ENCODE measurements at places on chromosomes 12 and 14.

DNA sequence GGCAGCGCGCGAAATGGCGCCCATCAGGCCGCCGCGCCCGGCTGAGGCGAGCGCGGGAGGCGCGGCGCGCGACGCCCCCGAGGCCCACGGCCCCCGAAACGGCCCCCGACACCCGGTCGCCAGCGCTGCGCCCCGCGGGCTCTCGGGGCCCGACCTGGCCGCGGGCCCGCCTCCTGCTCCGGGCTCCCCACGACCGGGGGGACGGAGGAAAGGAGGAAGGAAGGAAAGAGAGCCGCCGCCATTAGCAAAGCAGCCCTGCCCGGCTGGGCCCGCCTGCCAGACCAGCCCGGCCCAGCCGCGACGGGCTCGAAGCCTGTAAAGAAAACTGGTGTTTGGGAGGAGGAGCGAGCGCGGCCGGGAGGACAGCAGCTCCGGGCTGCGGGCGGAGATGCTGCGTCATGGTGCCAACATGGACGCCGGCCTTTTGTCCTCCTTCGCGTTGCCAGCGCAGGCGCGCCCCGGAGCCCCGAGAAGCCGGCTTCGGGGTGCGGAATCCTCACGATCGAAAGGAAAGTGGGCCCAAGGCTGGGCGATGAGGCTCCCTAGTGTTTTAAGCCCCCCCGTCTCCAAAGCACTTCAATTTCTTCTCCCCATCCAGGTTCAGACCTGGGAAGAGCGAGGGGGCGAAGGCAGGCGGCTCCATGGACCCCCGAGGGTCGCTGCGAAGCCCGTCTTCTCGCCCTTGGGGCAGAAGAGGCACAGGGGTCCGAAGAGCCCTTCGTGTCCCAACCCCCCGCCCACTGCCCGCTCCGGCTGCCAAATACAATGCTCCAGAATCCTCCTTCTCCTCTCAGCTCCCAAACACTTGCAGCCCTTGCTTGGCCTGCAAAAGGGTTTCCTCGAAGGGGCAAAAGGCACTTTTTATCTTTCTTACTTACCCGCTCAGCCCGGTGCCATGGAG, 2.9 kb upstream of the SETD1B start:
- DNase-seq: peak; percentile 77

GRCh38 chr12:124527861-124528561, 39.4 kb downstream of the NCOR2 start:
- DNase-seq: no peak

DNA sequence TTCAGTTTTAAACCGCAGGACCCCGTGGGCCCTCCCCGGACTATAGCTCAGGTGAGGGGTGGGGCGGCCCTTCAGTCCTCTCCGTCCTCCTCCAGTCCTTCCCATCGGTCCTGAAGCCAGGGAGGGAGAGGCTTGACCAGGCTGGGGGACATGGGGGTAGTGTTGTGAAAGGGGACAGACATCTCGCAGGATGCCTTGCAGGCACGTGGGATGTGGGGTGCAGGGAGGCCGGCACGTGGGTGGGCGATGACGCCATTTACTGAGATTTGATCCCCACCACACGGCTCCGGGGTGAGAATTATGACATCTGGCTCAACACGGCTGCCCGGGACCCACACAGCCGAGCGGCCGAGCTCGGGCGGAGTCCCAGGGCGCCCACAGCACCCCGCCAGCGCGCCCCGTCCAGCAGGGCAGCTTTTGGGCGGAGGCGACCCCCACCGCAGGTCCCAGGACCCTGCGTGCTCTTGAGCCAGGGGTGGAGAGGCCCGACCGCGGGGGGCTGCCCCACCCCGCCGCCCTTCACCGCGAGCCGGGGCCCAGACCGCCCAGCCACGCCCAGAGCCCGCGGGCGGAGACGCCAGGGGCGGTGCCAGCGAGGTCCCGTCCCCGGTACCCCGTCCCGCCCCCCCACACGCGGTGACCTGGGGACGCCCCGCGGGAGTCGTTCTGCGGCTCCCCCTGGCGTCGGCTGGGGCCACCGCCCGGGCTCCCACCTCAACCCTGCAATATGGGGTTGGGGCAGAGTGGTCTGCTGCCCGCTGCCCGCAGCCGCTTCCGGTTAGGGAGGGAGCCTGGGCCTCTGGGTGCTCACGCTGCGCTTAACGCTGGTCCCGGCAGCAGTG, 3.3 kb upstream of the EXOC3L4 start:
- no peak for DNase-seq

- peak; percentile 1 for DNase-seq
Measured at GRCh38 chr14:81464253-81465002, 64.3 kb upstream of the STON2 start.

- no peak for DNase-seq
Measured at GRCh38 chr12:2555487-2556082, 239.2 kb upstream of the FKBP4 start.

DNA sequence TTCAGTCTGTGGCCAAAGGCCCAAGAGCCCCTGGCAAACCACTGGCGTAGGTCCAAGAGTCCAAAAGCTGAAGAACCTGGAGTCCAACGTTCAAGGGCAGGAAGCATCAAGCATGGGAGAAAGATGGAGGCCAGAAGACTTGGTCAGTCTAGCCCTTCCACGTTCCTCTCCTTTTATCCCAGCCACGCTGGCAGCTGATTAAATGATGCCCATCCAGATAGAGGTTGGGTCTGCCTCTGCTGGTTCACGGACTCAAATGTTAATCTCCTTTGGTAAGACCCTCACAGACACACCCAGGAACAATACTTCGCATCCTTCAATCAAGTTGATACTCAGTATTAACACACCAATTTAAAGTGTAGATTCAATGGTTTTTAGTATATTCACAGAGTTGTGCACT, 21.1 kb upstream of the OS9 start:
- no peak for DNase-seq

GRCh38 chr12:24482882-24483604, 465.9 kb downstream of the BCAT1 start:
- DNase-seq: peak; percentile 97

DNA sequence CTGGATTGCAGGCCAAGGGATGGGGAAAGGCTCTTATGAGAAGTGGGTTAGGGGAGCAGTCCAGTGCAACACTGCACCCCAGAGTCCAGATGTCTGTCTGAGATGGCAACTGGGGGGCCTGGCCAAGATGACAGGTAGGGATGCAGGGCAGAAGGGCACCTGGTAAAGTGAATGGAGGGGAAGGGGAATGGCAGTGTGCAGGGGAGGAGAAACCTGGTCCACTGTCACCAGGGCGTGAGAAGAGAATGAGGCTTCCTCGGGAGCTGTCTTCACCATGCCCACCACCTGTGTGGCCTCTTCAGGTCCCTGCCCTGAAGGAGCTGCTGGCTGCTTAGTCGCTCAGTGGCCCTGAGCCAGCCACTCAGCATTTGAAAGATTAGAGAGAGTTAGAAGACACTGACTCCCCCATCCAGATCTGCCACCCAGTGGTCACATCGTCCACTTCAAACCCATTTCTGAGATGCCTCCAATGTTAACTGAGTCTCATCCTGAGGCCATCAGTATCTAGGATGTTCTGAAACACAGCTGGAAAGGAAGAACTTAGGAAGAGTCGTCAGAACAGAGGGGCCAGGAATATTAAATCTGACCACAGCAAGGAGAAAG, 57.3 kb downstream of the PLEKHG3 start:
- DNase-seq: no peak

- DNase-seq: no peak
Measured at GRCh38 chr14:58702441-58703160, 64.8 kb downstream of the DACT1 start.

GRCh38 chr12:48980953-48981756, 3.0 kb downstream of the WNT1 start:
- no peak for DNase-seq

GRCh38 chr14:68639758-68640574, 152.9 kb downstream of the ZFP36L1 start:
- DNase-seq: no peak

DNA sequence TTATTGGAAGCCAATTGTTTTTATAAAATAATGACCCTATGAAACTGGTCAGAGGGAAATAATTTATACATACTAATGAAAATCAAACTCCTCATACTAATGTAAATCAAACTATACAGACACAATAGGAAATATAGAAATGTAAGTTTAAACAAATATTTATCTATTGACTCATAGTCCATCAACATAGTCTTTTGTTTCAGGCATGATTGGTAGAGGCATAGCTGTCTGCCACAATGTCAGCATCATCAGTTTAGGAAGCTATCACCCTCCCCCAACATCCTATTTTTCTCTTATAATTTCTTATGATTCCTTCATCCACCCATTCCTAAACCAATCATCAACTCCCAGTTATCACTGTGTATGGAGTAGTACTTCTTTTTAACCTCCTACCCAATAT, 117.7 kb downstream of the SLC38A6 start:
- DNase-seq: no peak

DNA sequence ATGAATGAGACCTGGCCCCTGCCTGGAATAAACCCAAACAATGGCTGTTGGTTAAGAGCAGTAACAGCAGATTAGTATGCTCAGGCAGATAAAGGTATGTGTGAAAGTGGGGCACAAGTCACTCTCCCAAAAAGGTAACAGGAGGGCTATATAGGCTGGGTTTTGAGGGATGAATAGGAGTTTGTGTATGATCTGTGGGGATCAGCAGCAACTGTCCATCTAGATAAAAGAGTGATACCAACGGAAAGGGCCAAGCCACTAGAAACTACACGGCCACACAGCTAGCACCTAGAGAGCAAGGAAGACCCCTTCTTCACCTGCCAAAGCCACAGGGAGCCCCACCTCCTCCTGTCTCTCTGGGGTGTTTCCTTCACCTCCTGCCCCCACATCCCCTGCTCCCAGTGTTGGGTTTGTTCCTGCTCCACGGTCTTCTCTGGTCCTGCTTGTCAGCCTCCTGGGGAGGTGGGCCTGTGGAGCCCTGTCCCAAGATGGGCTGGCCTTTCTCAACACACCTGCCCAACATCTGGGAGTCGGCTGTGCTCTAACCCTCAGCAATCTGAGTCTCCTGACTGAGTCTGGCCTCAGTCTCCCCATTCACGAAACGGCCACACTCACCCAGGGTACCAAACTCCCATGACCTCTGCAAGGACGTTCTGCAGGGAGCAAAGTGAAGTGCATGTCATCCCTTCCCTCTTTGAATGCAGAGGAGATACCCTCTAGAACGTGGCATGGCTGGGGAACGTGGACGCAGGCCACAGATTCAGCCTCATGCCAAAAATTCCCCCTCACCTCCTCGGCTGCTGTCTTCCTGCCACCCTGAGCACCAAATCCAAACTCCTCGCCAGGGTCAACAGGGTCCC, 108.2 kb downstream of the NCOR2 start:
- no peak for DNase-seq

- DNase-seq: no peak
Measured at GRCh38 chr12:92802906-92803305, 100.1 kb downstream of the PLEKHG7 start.

DNA sequence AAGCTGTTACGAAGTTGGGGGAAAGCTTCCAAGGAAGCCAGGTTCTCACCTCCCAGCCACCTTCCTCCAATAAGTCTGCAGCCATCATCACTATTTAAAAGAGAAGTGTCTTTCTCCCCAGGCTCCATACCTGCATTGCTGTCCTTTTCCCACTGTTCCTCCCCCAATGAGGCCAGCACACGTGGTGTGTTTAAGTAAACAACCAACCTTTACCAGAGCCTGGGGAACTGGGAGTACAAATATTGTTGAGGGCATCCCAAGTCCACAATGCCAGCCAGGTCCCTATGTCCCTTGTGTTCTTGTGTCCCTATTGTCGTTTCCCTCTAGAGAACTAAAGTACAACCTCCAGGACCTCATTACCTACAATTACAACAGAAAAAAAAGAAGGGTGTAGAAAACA, 49.2 kb upstream of the PNMA1 start:
- DNase-seq: peak; percentile 22

DNA sequence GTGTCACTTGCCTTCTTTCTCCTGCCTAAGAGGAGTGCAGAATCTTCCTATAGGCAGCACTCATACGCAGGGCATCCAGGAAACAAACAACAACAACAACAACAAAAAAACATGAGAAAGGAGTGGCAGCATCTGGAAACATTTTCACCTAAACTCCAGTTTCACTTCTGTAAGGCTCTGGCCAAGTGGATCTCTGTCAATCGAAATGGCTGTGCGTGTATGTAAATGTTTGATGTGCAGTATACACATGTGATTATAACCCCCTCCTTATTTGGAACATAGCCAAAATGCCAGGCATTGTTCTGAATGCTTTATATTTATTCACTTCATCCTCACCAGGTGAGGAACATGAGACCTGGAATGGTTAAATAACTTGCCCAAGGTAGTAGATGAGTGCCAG, 76.8 kb downstream of the COX16 start:
- peak; percentile 6 for DNase-seq

- DNase-seq: no peak
Measured at GRCh38 chr14:81938341-81938740, 404.7 kb upstream of the SEL1L start.

GRCh38 chr12:75480469-75480949, at the start of gene GLIPR1:
Gene GLIPR1 (plus strand): TSS chr12:75480755. CDS start chr12:75480881, 126 bp downstream.
- no peak for DNase-seq

GRCh38 chr14:99791476-99792209, 1.6 kb upstream of the EML1 start:
- DNase-seq: no peak

GRCh38 chr14:52079239-52079959, 10.5 kb upstream of the NID2 start:
- DNase-seq: no peak

DNA sequence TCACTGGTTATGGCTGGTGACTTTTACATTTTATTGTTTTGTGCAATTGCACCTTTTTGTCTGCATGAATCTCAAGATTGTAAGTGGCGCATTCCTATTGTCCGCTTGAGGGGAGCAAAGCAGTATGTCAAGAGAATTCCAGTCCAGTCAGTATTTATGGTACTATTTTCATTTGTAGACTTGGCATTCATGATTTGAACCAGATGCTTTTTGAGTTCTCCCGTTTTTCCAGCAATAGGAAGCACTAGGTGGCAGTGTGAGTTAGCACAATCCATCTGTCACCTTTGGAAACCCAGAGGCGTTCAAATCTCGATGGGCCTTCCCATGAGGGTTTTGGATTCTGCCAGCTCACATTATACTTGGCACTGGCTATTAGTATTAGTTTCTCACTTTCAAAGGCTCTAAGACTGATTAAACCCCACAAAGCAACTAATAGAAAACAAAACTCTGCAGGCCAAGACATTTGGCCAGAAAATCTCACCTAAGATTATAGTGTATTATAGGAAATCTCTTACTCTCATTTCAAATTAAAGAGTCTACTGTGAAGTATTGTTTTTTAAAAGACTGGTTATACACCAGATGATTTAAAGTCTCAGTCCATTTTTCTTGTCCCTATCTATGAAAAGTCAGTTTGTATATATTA, 2.2 kb downstream of the DACT1 start:
- peak; percentile 85 for DNase-seq

All from NCI-H526 (cell line).